ENCODE measurements at places on chromosomes 12 and 14.

DNA sequence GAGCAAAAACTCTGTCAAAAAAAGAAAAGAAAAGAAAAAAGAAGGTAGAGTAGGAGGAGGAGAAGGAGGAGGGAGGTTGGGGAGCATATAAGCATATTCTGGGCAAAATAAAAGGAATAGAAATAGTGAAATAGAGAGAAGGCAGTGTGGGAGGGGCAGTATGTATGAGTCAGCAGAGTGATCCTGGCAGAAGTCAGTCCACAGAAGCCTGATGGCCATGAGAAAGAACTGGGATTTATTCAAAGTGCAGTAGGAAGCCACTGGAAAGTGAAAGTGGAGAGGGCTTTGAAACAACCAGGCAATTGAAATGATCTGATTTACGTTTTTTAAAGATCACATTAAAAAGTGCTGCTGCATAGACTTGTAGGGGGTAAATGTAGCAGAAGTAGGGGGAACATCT lies 368.6 kb upstream of the USP15 start:
- DNase-seq: no peak

DNA sequence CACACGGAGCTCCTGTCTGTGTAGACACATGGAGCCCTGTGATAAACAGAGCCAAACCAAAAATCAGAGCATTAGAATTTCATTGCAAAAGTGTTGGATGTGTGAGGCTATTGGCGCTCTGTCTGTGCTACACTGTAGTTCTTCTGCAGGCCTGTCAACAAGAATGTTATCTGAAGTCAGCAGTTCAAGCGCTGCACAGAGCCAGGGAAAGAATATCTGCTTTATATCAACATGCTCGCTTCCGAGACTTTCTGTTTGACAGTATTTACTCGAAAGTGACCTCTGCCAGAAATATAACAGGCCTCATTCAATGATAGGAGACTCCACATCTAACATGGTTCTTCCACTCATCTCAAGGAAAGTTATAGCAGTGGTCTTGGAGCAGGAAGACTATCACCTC lies 118.3 kb downstream of the CCER1 start:
- no peak for DNase-seq

GRCh38 chr14:101219896-101220703 lies 316.6 kb upstream of the RTL1 start:
- DNase-seq: no peak

GRCh38 chr12:70752327-70752726 lies 115.1 kb upstream of the PTPRB start:
- no peak for DNase-seq

DNA sequence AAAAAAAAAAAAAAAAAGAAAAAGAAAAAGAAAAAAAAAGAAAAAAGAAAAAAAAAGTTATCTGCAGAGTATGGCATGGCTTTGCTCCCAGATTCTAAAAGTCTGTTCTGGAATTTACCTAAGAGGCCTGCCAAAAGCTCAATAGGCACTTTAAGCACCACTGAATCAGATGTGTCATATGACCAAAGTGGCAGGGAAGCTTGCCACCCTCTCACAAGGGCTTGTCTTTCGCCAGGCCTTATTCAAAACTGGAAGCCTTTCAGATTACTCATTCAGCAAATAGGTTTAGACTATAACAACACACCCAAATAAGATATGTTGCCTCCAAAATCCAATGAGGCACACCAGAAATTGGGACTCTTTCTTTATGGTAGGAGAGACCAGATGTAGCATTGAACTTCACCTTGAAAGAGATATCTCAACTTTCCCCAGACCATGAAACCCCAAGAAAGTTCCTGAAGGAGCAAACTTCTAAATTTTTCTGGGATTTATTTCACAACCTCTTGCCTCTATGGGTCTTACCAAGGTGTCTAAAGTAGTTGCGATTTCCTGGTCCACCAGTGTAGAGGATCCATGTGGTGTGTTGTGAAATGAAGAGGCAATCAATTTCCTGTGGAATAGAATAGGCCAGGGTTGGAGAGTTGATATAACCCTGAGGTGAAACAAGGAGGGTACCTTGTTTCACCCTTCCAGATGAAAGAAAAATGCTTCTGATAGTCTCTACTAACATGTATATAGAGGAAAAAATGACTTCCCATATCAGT lies 218.8 kb downstream of the DAD1 start:
- DNase-seq: no peak

DNA sequence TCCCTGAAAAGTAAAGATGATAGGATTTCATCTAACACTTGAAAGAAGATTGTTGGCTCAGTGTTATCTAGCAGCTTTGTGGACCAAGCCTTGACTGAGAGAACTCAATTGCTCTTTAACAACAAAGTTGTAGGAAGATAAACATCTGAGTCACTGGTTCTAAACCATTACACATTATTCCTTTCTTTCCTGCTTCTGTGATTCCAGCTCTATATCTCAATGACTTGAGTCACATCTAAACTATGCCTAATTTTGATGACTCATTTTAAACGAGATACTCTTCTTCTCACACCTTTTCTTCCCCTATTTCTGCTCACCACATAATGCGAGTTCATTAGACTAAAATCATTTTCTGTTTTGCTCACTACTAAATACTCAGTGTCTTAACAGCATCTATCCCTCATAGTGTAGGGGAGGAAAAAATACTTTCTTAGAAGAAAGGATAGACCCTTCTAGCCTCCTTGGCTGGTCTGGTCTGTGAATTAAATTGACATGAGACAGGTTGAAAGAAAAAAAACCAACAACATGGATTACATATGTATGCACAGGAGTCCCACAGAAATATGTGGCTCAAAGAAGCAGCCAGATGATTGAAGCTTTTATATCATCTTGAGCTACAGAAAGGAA lies 201.4 kb downstream of the C12orf50 start:
- DNase-seq: no peak
